ENCODE measurements at places on chromosomes 3 and 15. TPM values are rescaled to one million over a fixed set of nuclear protein-coding genes. Genes with fewer than 3 reads are reported as not detected.

Gene SPINT1
- total RNA-seq: 57.9 TPM

Gene POPDC2
- total RNA-seq: 0.93 TPM

Gene PLA1A
- total RNA-seq: not detected

Gene ICE2
- total RNA-seq: 57.9 TPM

Gene CLPX
- 48.9 TPM for total RNA-seq

Gene RCN2
- total RNA-seq: 68.8 TPM

Gene CRABP1
- total RNA-seq: not detected

Gene CPLX3
- not detected for total RNA-seq

Gene MAGI1
- total RNA-seq: 6.3 TPM

Gene MME
- total RNA-seq: 37.0 TPM

Gene SKOR1
- 0.17 TPM for total RNA-seq

Gene SPTBN5
- 1.1 TPM for total RNA-seq

Gene TMEM40
- 58.4 TPM for total RNA-seq

Gene PPP2R3A
- total RNA-seq: 7.1 TPM

Gene NUDT16
- 12.0 TPM for total RNA-seq

Gene RASGRP1
- not detected for total RNA-seq

Gene PGBD4
- total RNA-seq: 2.6 TPM

Gene TTC23
- 15.1 TPM for total RNA-seq

Gene PLSCR5
- not detected for total RNA-seq

Gene HDGFL3
- total RNA-seq: 104 TPM

Gene CPNE4
- not detected for total RNA-seq

Gene LRRC2
- not detected for total RNA-seq

Gene NCK1
- total RNA-seq: 50.4 TPM

Gene GCSAM
- 0.29 TPM for total RNA-seq

Gene A4GNT
- not detected for total RNA-seq

Gene MYO5C
- total RNA-seq: 29.4 TPM

Gene RTP1
- total RNA-seq: not detected

Gene TMEM89
- total RNA-seq: not detected

Gene GTF2A2
- total RNA-seq: 165 TPM

Gene DNAH1
- total RNA-seq: 7.6 TPM

Gene FBXW12
- total RNA-seq: not detected

Gene VILL
- total RNA-seq: not detected

Gene CHRD
- not detected for total RNA-seq

Gene ZBTB47
- total RNA-seq: 10.9 TPM

Gene DOCK3
- total RNA-seq: 0.34 TPM

Gene DZIP1L
- 6.2 TPM for total RNA-seq

Gene SYNPR
- not detected for total RNA-seq

Gene SLC12A1
- not detected for total RNA-seq

Gene ANKUB1
- not detected for total RNA-seq

Gene CCDC51
- total RNA-seq: 32.5 TPM

Gene SLC25A20
- total RNA-seq: 9.2 TPM

Gene ABCF3
- total RNA-seq: 62.7 TPM

Gene PLD1
- total RNA-seq: 14.8 TPM

Gene CLK3
- total RNA-seq: 62.8 TPM

Gene RAB8B
- total RNA-seq: 11.7 TPM

Gene ACKR2
- 0.61 TPM for total RNA-seq

Gene PYGO1
- 5.1 TPM for total RNA-seq

Gene ST3GAL6
- 1.5 TPM for total RNA-seq

Gene ITGA11
- not detected for total RNA-seq

Gene ACTC1
- not detected for total RNA-seq

Gene DZIP3
- 10.1 TPM for total RNA-seq

Gene HRG
- 0.16 TPM for total RNA-seq

Gene RAB27A
- total RNA-seq: 36.0 TPM

Gene PAQR5
- 16.7 TPM for total RNA-seq

Gene UBA7
- total RNA-seq: 3.8 TPM

Gene SLC15A2
- total RNA-seq: 0.79 TPM

Gene NIPA2
- total RNA-seq: 50.4 TPM

Gene SCN11A
- total RNA-seq: 0.05 TPM

Gene CMTM8
- 3.2 TPM for total RNA-seq
